ENCODE measurements at places on chromosomes 3 and 15. TPM values are rescaled to one million over a fixed set of nuclear protein-coding genes. Genes with fewer than 3 reads are reported as not detected.

DNA sequence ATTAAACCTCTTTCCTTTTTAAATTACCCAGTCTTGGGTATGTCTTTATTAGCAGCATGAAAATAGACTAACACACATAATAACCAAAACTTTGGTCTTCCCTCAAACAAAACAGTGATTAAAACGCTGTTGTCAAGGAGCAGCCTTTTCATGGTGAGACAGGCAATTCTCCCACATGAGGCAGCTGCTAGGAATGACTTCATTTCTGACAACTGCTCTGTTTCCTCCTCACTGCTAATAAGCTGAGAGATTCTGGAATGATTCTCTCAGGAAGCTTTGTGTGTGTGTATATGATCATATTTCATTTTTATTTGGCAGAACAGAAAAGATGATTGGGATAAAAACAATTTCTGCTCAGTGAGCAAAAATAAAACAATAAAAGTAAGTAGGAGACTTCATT lies 580.6 kb upstream of the ADAMTS9 start:
- no peak for DNase-seq

- DNase-seq: no peak
Observed at GRCh38 chr3:67093305-67093704, 95.2 kb downstream of the KBTBD8 start.

- DNase-seq: no peak
Observed at GRCh38 chr15:77874063-77874462, 203.4 kb downstream of the TBC1D2B start.

DNA sequence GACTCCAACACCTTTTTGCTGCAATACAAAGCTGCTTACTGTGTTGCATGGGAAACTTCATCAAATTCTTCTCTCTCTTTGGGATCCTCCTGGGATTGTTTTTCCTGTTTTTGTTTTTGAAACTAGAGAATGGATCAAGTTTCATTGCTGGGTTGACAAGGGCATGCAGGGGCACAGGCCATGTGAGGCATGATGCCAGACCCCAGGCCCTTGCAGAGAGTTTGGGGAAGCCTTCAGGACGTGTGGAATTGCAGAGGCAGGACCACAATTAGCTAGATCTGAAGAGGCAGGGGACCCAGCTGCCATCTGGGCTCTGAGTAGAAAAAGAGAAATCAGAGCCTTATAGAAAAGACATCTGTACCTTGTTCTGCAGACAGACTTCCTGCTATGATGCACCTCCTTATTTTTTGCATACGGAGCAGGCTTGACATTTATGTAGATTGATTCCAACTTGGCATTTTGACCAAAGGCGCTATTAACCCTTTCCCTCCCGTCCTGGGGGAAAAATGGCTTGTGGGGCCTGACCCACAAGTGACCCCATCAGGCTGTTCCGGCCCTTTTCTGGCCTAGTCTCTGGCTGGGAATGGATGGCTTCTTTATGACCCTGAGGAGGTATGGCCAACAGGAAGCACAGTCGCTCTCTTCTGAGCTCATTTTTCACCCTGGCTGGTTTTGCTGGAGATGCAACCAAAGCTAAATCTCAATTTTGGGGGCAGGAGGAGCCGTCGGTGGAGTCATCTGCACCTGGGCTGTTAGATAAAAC lies 44.3 kb upstream of the CHRNB4 start:
- DNase-seq: no peak

Gene COL6A6
- not detected for total RNA-seq

DNA sequence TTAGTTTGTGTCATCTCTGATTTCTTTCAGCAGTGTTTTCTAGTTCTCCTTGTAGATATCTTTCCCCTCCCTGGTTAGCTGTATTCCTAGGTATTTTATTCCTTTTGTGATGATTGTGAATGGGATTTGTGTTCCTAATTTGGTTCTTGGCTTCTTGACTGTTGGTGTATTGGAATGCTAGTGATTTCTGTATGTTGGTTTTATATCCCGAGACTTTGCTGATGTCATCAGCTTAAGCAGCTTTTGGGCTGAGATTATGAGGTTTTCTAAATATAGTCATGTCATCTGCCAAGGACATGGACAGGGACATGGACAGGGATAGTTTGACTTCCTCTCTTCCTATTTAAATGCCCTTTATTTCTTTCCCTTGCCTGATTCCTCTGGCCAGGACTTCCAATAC lies 35.8 kb downstream of the MYO9A start:
- DNase-seq: no peak

- DNase-seq: no peak
Observed at GRCh38 chr15:27955087-27955486, 144.0 kb downstream of the OCA2 start.
